ENCODE measurements at places on chromosomes 13 and 19.

DNA sequence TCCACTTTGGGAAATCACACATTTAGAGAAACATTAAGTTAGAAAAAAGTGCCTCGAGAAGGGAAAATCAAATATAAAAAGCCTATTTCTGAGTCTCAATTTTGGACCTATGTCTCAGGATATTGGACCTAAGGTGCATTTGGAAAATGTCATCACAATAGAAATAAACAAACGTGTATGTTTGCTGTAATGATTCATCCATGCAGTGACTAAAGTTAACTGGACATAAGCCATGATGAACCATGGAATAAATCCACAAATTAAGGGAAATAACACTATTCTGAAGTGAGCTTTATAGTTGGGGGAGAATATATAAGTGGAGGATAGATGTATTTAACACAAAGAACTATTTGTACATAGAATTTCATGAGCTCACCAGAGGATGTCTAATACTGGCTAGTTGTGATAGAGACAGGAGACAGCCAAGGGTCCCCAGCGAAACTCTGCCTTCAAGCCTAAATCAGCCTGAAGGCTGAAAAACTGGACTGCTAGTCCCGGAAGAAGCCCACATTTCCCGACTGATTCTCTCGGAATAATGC, 963.3 kb upstream of the SPRY2 start:
- DNase-seq: no peak

GRCh38 chr13:112685896-112686295, 3.9 kb upstream of the ATP11A start:
- no peak for DNase-seq

GRCh38 chr13:112897956-112898620, 70.9 kb upstream of the MCF2L start:
- DNase-seq: no peak

DNA sequence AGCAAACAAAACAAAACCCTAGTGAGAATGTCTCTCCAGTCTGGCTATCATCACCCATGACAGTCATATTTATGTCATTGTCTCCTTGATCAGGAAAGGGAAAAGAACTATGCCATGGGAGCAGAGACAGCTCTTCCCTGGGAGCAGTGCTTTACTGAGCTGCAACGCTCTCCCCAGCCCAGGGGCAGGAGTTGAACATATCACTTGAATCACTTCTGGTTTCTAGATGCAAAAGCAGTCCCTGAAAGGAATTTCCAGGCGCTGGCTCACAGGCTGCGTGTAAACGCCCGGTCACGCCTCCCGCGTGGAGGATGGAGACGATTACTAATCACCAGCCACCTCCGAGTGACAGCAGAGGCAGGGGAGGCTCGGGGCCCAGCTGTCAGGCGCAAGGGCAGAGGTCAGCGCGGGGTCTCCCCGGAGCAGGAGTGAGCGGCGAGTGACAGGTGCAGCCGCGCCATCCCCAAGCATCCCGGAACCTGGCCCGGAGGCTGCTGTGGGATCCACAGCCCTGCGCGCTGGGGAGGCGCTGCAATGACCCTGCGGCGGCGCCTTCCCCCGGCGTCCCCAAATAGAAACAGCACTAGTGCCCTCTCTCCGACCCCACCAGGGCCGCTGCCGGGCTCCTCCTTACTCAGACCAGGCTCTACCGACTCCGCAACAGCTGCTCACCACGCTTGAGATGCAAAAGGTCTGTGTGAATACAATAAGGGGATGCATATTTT, 23.5 kb upstream of the DCLK1 start:
- no peak for DNase-seq

DNA sequence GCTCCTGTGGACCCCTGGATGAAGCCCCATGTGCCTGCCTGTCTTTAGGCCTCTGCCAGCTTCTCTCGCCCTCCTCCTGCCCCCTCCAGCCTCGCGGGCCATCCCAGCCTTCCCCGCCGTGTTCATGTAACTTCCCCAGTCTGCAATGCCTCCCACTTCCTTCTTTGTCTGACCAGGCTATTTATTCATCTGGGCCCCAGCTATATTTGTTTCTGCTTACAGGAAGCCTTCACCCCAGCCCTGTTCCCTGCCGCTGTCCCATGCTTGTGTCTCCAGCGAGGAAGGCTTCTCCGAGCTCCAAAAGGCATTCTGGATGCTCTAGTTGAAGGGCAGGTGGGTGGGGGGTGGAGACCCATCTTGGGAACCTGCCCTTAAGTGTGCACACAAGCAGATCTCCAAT, 7.9 kb upstream of the C3 start:
- no peak for DNase-seq

DNA sequence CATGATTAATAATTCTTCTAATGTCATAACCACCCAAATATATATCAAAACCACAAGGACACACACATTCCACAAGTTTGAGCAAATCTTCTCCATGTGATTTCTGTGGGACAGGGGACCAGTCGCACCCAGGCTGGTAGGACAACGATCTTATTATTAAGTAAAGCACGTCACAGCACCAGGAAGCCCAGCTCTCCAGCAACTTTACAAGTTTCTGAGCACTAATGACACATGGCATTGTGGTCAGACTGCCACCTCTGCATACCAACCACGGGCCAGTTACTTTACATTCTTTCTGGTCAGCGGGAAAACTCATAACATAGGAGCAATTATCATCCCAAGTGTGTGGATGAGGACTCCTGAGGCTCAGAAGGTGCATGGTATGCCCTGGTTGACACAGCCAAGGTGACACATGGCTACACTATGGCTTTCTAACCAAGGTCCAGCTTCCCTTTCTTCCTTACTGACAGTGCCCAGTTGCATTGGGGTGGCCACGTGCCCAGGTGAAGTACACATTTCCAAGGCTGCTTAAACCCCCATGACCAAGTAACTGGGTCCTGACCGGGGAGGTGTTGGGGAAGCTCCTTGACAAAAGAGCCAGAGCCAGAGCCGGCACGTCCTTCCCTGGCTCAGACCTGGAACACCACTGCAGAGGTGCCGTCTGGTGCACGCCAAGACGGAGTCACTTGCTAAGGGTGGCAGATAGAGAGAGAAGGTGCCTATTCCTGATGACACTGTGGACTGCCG, 27.4 kb downstream of the LATS2 start:
- no peak for DNase-seq

DNA sequence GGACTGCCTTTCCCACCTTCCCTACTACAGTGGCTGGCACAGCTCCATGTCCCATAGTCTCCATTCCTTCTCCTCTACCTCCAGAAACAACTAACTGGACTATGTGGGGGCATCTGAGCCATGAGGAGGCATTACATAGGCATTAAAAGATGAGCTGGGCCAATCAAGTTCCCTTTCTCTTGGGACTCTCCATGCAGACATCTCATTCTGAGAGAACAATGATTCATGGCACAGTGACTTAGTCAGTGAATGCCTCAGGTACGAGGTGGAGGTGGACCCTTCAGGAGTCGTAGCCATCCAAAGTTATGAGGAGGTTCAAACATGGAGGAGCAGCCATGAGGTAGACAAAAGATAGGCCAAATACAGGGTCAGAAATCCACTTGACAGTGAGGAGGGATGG, 70.0 kb downstream of the GPC6 start:
- no peak for DNase-seq

DNA sequence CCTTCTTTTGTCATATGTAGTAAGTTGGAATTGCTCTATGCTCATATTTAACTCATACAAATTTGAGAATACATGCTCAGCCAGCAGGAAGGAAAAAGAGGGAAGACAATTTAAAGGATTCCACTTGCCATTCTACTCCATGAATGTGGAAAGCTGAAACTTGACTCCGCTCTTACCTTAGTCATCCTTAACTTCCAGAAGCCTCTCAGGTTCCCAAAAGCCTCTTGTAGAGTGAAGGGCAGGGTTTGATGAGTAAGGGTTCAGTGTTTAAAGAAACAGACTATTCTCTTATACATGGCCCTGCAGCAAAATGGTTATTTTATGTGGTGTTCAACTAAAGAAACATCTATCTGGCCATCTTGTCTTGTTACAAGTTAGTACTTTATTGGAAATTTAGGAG, 27.1 kb downstream of the FAM124A start:
- DNase-seq: no peak

DNA sequence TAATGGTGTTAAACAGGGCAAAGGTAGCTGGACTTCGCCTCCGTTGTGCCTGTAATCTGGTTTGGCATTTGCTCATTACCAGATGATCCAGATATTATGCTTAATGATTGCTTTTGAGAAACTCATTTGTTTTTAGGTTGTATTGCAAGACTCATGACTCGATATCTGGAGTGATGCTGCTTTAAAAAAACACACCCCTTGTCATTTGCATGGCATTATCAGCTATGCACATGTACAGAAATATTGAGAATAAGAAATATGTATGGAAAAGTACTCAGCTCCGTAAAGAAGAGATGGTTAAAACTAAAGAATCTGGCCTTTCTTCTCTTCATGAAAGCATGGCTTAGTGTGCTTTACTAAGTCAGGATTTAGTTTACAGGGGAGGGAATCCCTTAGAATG, 95.0 kb downstream of the ARHGEF7 start:
- DNase-seq: no peak

- peak; percentile 8 for DNase-seq
These were observed 72.5 kb downstream of the ZNF708 start for GRCh38 chr19:21256722-21257121.

DNA sequence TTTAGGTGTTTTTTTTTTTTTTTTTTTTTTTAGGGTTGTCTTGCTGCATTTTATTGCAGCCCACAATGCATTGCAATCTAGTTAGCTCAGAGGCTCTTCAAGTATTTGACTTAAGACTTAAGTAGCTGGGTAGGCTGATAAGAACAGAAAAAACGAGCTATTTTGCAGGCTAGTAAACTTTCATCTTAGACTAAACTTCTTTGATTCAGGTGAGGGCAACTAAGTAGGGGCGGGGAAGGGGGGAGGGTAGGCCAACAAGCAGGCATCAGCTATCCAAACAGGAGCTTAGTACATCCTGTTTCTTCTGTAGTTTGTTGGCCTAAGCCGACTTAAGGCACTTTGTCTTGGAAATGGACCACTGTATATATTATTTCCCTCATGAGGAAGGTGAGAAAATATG, 4.9 kb upstream of the TDRD3 start:
- DNase-seq: no peak

DNA sequence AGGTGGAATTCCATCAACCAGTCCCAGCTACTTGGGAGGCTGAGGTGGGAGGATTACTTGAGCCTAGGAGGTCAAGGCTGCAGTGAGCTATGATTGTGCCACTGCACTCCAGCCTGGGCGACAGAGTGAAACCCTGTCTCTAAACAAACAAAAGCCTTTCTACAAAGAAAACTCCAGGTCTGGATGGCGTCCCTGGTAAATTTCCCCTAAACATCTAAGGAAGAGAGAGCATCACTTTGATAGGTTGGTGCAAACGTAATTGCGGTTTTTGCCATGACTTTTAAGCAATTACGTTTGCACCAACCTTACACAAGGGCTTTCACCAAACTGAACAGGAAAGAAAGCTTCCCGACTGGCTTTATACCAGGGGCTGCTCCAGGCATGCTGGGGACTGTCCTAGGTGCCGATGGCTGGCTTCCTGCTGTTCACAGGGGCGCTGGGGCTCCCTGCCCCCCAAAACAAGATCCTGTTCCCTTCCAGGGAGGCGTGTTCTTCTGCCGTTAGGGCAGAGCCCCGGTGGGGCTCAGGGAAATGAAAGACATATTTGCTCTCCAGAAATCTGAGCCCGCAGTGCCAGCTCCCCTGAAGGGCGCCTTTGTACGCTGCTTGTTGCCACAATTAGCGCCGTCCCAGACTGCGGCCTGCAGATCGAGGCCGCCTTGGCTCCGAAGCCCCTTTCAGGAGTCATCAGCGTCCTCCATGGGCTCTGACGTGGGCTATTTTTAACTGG, 38.7 kb upstream of the KLF2 start:
- no peak for DNase-seq

Data from renal pelvis (tissue), 12 donors.